ENCODE measurements at places on chromosomes 3 and 15. TPM values are rescaled to one million over a fixed set of nuclear protein-coding genes. Genes with fewer than 3 reads are reported as not detected.

GRCh38 chr3:34948517-34948916 lies 690.8 kb upstream of the ARPP21 start:
- DNase-seq = no peak

DNA sequence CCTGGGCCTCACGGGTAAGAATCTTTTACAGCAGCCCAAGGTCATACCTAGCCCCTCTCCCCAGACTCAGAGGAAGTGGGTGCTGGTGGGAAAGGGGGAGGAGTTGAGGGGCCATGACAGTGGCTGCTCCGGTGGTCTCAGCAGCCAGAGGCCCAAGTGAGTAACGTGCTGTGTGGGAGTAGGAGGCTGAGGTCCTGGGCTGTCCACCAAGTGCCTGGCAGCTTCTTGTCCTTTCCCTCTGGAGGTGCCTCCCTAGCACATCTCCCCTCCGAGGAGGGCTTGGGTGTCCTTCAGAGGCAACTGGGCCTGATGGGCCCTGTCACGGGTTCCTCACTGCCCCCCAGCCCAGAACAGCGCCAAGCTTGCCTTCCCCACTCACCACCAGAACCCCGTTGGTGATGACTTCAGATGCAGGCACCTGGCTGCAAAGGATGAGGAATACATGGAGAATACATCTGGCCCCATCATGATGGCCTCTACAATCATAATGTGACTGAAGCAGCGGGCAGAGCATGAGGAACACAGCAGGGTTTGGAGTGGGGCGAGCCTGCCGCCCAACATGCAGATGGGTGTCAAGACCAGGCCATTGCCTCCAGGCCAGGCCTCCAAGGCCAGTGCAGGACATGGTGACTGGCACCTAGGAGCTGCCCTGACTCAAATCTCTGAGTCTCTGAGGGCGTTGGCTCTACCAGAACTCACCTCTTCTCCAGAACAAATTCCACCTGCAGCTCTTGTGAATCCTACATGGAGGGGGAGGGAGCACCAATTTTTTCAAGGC lies 3.3 kb downstream of the PLA2G4F start:
- DNase-seq = peak; percentile 60

AVEN gene
- 14.1 TPM for total RNA-seq

DNA sequence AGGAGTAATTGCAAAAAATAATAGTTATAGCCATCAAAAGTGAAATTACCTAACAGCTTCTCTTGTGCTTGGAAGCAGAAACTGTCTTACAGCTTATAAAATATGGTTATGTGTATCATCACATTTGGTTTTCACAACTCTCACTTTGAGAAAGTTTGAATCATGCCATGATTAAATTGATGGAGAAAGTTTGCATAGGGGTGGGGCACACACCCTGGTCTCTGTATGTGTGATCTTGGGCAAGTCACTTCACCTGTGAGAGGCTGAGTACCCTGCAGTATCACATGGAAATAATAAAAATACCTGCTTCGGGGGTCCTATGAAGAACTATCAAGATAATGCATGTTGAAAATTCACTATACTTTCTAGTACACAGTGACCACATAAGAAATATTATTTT lies 471.4 kb downstream of the RAP2B start:
- no peak for DNase-seq

SCAMP5 gene
- 20.0 TPM for total RNA-seq

DNA sequence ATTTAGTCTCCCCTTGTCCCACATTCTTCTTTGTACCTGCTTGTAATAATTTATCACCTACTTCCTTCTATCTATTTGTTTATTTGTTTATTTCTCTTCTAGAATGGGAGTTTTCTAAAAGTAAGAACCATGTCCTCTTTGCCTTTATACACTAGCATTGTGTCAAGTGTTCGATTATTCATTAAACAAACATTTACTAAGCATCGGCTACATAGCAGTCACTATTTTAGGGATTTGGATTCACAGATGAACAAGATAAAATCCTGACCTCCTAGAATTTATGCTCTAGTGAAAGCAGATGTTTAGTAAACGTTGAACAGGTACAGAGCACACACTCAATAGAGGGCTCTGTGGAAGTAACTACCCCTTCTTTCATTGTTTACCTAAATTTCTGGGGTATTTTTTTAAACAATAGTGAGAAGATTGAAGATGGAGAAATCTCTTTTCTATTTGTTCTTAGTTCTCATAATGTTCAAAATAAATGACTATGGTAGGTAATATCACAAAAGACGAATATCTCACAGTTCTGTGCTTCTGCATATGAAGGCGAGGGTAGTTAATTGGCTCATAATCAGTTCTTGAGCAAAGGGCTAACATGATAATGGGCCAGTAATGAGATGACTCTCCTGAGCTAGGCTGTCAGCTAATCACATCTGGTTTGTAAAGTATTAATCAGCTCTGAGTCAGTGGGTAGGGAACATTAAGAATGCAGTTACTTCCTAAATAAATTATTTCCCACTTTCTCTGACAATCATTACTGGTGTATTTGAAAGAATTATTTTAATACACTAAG lies 111.9 kb downstream of the SLC9A9 start:
- no peak for DNase-seq

CCDC39 gene
- not detected for total RNA-seq

GRCh38 chr3:47404955-47405790 lies 24.4 kb downstream of the PTPN23 start:
- no peak for DNase-seq

ANKRD34C gene
- total RNA-seq = not detected

- DNase-seq = no peak
Measured at GRCh38 chr15:70463453-70463834, 299.9 kb downstream of the UACA start.

Data from spleen (tissue), 13 donors.